ENCODE measurements at places on chromosomes 3 and 15. TPM values are rescaled to one million over a fixed set of nuclear protein-coding genes. Genes with fewer than 3 reads are reported as not detected.

DNA sequence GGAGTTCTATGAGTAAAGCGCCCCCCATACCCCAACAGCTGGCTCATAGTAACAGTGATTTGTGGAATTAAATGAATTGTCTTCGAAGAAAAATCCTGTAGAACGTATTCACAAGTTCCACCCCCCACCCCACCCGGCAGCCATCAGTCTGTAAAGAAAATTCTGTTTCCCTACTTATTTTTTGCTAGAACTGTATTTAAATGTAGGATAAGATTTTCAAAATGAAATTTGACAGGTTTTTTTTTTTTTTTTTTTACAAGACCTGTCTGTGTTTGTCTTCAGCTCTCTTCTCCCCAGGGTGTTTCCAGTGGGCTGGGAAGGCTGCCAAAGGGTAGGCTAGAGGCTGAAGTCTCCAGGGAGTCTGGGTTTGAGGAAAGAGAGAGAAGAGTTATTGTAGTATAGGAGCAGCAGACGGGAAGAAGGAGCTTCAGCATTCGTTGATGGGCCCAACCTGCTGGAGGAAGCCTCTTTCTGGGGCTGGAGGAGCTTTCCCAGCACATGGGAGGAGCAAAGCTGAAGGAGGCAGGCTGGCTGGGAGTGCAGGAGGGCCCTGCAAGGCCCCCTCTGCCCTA lies 130.6 kb upstream of the SEMA6D start:
- H3K4me1 ChIP-seq: no peaks in the 10 kb centered on the region
- H3K27ac ChIP-seq: no peak overlapping the region
- DNase-seq: no peak
- H3K4me3 ChIP-seq: no peak overlapping the region

GRCh38 chr15:99019558-99020540 lies 12.3 kb upstream of the PGPEP1L start:
- H3K36me3 ChIP-seq: no peaks in the 10 kb centered on the region
- no peak overlapping the region for H3K4me3 ChIP-seq
- no peaks in the 10 kb centered on the region for H3K4me1 ChIP-seq
- DNase-seq: no peak
- H3K27ac ChIP-seq: no peak overlapping the region

GRCh38 chr3:14803981-14804834 lies 14.6 kb upstream of the FGD5 start:
- no peaks in the 10 kb centered on the region for H3K27me3 ChIP-seq
- H3K4me1 ChIP-seq: no peaks in the 10 kb centered on the region
- no peak for DNase-seq

- no peak overlapping the region for H3K4me3 ChIP-seq
- H3K36me3 ChIP-seq: no peaks in the 10 kb centered on the region
- H3K4me1 ChIP-seq: no peaks in the 10 kb centered on the region
- no peaks in the 10 kb centered on the region for H3K27me3 ChIP-seq
- no peak for DNase-seq
Measured at GRCh38 chr3:112005091-112005672, 6.5 kb downstream of the TAGLN3 start.

DNA sequence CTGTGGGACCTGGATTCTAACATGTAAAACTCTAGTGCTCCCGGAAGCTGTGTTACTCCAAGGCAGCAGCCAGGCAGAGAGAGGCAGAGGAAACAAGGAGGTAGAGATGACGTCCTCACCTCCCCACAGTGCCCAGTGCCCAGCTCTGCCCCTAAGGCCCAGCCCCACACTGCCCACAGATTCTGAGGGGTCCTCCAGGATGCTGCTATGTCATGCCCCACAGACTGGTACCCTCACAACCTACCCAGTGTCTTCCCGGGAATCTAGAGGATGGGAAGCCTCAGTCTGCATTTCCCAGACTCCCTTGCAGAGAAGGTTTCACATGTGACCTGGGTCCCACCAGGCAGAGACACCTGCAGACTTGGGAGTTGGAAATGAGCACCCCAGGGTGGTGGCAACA lies 75.9 kb upstream of the PCSK6 start:
- no peaks in the 10 kb centered on the region for H3K36me3 ChIP-seq
- no peak overlapping the region for H3K4me3 ChIP-seq
- no peaks in the 10 kb centered on the region for H3K27me3 ChIP-seq
- H3K27ac ChIP-seq: no peak overlapping the region
- no peaks in the 10 kb centered on the region for H3K4me1 ChIP-seq

DNA sequence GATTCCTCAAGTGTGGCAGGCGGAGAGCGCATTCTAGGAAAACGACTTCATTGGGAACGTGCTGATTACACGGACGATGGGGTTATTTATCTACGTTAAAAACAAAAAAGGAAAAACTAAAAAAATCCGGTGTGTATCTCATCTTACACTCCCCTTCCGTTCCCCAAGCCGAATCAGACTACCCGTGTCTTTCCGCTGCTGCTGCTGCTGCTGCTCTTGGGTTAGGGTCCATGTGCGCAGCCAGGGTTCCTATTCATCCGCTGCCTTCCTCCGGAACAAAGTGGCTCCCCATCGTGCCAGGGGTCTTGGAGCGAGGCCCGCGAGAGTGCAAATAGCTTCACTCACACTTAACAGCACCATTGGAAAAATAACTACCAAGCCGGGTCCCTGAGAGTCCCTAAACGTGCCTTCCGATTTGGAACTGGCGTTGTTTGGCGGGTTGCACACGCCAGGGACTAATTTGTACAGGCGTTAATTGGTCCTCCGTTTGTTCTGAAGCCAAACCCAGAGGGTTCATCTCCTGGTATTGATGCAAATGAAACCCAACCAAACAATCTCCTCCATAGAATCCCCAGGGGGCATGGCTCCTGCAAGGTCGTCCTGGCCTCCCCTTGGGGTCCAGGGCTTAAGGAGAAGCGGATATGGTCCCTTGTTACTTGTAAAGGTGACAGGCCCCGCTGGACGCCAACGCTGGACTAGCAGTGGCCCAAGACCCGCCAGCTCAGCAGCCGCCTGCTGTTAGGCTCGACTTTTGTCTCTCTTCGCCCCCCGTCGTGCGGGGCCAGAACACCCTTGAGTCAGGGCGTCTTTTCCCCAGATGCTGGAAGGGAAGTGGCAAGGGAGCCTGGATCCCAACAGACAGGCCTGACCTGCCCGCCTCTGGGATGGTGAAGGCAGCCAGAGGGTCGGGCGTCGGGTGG lies 11.0 kb upstream of the ONECUT1 start:
- H3K27me3 ChIP-seq: peaks cover 6% of the 10 kb centered on the region
- no peaks in the 10 kb centered on the region for H3K36me3 ChIP-seq
- H3K4me3 ChIP-seq: no peak overlapping the region
- no peak for DNase-seq
- H3K4me1 ChIP-seq: peaks cover under 1% of the 10 kb centered on the region
- H3K27ac ChIP-seq: no peak overlapping the region

DNA sequence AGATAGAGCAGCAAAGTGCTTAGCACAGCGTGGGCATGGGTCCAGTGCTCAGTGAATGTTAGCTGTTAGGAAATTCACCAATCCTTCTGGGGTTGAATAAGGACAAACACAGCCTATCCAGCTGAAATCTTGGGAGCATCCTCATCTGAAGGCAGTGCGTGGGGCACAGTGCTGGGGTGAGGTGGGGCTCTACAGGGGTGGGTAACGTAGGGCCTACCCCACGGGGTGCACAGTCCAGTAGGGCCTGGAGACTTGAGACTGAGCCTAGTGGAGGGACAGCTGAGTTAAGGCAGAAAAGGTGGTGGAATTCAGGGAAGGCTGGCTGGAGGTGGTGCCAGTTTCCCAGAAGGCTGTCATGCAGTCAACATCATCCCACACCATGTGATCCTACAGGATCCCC lies 73.0 kb downstream of the ISG20 start:
- H3K27ac ChIP-seq: no peak overlapping the region
- no peaks in the 10 kb centered on the region for H3K36me3 ChIP-seq
- no peak overlapping the region for H3K4me3 ChIP-seq
- no peaks in the 10 kb centered on the region for H3K27me3 ChIP-seq
- peaks cover 3% of the 10 kb centered on the region for H3K4me1 ChIP-seq
- no peak for DNase-seq

GRCh38 chr3:27319847-27320526 lies 49.2 kb downstream of the NEK10 start:
- no peaks in the 10 kb centered on the region for H3K36me3 ChIP-seq
- H3K4me3 ChIP-seq: no peak overlapping the region
- H3K4me1 ChIP-seq: no peaks in the 10 kb centered on the region
- no peak overlapping the region for H3K27ac ChIP-seq

DNA sequence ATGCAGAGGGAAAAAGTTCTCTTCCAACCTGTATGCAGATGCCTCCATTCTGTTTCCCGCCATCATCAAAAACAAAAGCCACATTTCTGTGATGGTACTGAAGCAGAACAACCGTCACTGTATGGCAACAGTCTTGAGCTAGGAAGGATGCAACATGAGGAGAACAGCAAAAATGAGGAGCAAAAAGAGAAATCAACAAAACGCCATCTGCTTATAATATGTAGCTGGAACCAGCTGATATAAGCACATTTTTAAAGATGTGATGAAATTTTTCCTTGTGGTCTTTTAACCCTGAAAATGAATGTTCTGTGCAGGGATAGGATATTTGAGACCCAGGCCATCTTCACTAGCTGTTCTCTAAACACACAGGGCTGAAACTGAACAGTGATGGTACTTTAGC lies 287.0 kb downstream of the ZIC4 start:
- DNase-seq: no peak
- H3K27ac ChIP-seq: no peak overlapping the region
- H3K4me3 ChIP-seq: no peak overlapping the region
- H3K27me3 ChIP-seq: no peaks in the 10 kb centered on the region
- no peaks in the 10 kb centered on the region for H3K4me1 ChIP-seq
- H3K36me3 ChIP-seq: no peaks in the 10 kb centered on the region

DNA sequence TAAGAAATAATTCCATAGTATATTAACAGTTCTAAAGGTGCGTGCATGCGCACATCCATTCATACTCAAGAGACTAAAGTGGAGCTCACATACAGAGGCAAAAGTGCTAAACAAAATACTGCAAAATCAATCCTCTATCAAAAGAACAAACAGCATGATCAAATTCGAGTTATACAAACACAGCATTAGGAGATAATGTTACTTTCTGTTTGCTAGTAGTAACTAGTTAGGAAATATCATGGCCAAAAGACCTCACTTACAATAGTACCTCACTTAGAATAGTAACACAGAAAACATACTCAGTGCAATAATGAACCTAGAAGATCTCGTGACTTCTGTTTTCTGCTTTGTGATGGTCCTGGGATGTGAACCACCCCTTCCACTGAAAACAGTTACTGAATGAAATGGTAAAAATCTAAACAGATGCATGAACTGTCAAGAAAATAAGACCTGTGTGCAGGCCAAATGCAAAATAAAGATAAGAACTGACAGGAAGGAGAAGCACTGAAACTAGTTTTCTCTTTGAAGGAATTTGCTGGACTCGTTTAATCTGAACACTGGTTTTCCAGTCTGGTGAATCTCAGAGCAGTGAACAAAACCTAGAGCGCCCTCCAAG lies 20.9 kb upstream of the CEMIP start:
- no peak overlapping the region for H3K27ac ChIP-seq
- H3K4me3 ChIP-seq: no peak overlapping the region
- peaks cover 6% of the 10 kb centered on the region for H3K36me3 ChIP-seq
- no peaks in the 10 kb centered on the region for H3K4me1 ChIP-seq

DNA sequence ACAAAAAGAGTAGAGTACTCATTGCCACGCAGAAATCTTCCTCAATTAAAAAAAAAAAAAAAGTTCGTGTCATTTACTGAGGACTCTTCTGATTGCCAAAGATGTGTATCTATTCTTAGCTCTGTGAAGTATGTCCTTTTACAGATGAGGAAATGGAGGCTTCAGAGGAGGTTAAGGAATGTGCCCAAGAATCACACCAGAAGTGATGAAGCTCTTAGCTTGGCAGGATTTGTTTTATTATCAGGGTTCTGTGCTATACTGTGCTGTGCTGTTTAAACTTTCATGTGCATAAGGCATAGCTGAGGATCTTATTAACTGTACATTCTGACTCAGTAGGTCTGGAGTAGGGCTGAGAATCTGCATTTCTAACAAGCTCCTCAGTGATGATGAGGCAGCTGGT lies 665.2 kb upstream of the ADAMTS9 start:
- no peaks in the 10 kb centered on the region for H3K4me1 ChIP-seq
- peaks cover 10% of the 10 kb centered on the region for H3K36me3 ChIP-seq
- H3K4me3 ChIP-seq: no peak overlapping the region
- no peak overlapping the region for H3K27ac ChIP-seq

- DNase-seq: no peak
- no peak overlapping the region for H3K4me3 ChIP-seq
- H3K4me1 ChIP-seq: no peaks in the 10 kb centered on the region
- H3K27ac ChIP-seq: no peak overlapping the region
Measured at GRCh38 chr3:171935261-171936123, 92.3 kb downstream of the TMEM212 start.

GRCh38 chr15:96336108-96336595 lies 5.7 kb downstream of the NR2F2 start:
- H3K27me3 ChIP-seq: no peaks in the 10 kb centered on the region
- H3K4me3 ChIP-seq: peak overlapping the region; percentile 95
- DNase-seq: no peak
- peaks cover 4% of the 10 kb centered on the region for H3K36me3 ChIP-seq
- peak overlapping the region; percentile 91 for H3K27ac ChIP-seq

DNA sequence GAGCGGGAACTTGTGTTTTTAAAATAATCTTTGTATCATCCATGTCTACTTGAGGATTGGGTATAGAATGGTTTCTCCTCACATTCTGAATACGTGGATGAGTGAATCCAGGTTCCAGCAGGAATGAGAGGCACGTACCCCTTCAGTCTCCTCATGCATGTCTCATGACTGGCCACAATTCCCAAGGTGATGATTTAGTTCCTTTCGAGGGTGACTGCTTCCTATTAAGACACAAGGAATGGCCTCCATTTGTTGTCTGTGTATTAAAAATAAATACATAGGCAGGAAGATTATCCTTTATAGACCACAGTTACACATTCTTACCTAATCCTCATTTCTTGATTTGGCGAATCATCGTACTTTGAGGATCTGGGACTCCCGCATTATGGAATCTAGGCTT lies 217.0 kb upstream of the LRIG1 start:
- no peaks in the 10 kb centered on the region for H3K27me3 ChIP-seq
- H3K27ac ChIP-seq: no peak overlapping the region
- H3K4me3 ChIP-seq: no peak overlapping the region
- DNase-seq: no peak
- no peaks in the 10 kb centered on the region for H3K36me3 ChIP-seq
- no peaks in the 10 kb centered on the region for H3K4me1 ChIP-seq

- H3K27ac ChIP-seq: peak overlapping the region; percentile 16
- no peaks in the 10 kb centered on the region for H3K36me3 ChIP-seq
- H3K4me3 ChIP-seq: no peak overlapping the region
- H3K27me3 ChIP-seq: no peaks in the 10 kb centered on the region
Measured at GRCh38 chr3:9406856-9407626, 9.6 kb downstream of the SETD5 start.

GRCh38 chr3:25863011-25863415 lies 73.1 kb downstream of the OXSM start:
- DNase-seq: no peak
- H3K4me1 ChIP-seq: no peaks in the 10 kb centered on the region
- H3K36me3 ChIP-seq: no peaks in the 10 kb centered on the region
- H3K27ac ChIP-seq: no peak overlapping the region
- no peaks in the 10 kb centered on the region for H3K27me3 ChIP-seq

The TMCO5A gene
- not detected for total RNA-seq

The GOLGA6B gene
- total RNA-seq: not detected

The ZNF860 gene
- 0.43 TPM for total RNA-seq

The OR5K1 gene
- total RNA-seq: 4.7 TPM

The CMTM8 gene
- total RNA-seq: 6.6 TPM
